ENCODE measurements at places on chromosomes 2 and 18. TPM values are rescaled to one million over a fixed set of nuclear protein-coding genes. Genes with fewer than 3 reads are reported as not detected.

DNA sequence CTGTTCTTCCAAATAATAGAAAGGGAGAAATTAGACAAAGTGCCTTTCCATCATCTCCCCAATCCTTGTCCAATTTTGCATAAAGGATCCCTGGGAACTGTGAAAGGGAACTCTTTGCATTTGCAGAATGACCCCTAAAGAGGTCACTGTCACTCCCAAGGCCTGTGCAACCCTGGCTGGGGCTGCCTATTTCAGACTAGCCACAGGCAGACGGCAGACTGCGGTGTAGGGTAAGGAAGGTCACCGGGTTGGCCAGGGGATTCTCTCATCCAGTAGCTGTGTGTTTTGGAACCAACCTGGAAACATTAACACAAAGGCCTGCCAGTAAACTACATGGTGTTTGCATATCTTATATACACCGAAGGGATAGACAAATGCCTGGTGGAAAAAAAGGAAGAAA is 818.7 kb downstream of the BCL11A start:
- DNase-seq: no peak

DNA sequence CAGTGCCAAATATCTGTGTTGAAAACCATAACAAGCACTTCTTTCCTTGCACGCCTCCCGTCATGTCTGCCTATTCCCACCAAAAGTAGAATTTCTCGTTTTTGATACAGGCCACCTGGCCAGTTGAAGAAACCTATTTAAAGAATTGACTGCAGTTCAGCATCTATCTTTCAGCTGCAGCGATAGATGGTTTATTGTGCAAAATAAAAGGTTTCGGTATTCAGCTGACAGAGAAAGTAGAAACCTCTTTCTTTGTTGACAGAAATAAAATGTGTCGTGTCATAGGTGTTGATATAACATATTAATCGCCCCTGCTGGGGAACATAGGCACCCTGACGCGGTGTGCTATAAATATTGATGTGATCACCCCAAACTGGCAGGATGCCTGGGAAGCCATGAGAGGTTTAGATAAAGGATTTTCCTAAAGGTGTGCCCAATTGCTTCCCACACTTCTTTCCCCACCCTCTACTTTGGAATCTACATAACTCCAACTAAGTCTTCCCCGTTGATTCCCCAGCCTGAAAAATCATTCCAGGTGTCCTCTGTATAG is 570.4 kb downstream of the CCDC85A start:
- no peak for DNase-seq

- no peak for DNase-seq
Observed at GRCh38 chr2:208013285-208014178, 11.8 kb downstream of the PLEKHM3 start.

DNA sequence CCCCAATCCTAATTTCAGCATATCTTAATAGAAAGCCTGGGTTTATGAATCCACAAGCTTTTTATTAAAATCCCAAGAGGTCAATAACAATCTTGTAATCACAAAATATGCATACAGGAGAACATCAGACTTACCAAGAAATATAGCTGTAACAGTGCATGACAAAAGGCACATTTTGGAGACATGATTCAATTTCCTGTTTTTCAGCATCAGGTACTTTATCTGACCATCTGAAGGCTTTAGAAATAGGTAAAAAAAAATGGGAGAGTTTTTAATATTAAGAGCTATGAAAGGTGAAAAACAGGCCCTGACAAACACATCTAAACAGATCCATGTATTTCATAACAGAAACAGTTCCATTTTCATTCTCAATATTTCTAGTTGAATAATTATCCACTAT is 89.9 kb upstream of the EFEMP1 start:
- DNase-seq: no peak

DSG2 gene
- polyA plus RNA-seq: 7.5 TPM

GRCh38 chr2:10410001-10410822 is 37.9 kb downstream of the ODC1 start:
- no peak for DNase-seq
